ENCODE measurements at places on chromosomes 2 and 18.

DNA sequence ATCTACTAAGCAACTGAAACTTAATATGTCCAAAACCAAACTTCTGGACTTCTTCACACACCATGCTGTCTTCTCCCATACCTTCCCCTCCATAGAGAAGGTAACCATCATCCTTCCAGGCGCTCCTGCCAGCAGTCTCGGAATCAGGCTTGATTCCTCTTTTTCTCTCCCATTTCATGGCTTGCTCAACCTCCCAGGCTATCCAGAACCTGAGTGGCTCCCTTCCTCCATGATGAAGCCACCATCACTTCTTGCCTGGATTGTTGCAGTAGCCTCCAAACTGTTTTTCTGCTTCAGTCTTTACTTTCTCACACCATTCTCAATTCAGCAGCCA lies 40.1 kb upstream of the NDUFV2 start:
- DNase-seq, result no peak

DNA sequence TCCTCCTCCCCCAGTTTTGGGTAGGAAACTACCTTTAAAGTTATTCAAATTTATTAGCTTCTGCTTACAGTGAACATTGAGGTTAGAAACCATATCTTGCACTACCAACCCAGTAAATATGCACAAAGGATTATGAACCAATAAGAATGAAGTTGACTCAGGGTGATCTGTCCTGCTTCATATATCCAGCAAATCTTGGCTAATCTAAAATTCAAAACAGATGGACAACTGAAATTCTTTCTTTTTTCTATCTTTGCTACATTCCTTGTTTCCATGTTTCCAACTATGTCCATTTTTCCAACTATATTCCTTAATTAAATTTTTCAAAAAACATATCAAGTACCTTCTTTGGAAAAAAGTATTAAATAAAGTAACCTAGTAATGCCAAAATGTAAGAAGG lies 149.3 kb downstream of the FAM124B start:
- DNase-seq, result no peak

DNA sequence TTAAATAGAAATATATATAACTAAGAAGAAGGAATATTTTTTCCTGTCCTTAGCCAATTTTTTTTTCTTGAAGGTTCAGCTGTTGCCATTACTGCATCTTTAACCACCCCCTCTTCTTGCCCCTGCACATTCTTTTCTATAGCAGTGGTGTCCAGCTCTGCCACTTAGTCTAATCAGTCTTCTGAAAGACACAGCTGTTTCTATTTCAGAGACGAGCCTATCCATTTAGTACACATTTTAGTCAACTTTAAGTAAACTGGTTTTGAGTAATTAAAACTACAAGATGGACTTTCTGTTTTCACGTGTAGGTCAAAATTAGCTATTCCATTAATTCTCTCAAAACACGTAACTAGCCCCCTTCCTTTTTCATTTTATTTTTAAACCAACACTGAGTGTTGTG lies 21.0 kb downstream of the SPOPL start:
- no peak for DNase-seq

GRCh38 chr2:10780491-10780820 lies 32.1 kb downstream of the PDIA6 start:
- DNase-seq, result no peak

- DNase-seq, result no peak
Measured at GRCh38 chr2:59196491-59196890, 955.4 kb upstream of the FANCL start.

DNA sequence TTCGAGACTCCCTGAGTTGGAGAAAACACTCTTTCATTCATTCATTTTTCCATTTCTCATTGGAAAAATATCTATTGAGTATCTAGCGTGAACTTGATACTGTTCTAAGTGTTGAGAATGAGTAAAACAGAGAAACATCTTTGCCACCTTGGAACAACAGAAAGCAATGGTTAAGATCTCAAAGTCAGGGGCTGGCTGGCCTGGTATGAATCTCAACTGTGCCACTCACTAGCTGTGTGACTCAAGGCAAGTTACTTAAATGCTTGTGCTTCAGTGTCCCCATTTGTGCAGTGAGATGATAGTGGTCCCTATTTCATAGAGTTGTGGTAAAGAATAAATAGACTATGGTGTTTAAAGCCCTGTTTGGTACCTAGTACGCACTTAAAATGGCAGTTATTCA lies 415.2 kb downstream of the NBAS start:
- no peak for DNase-seq

- DNase-seq, result no peak
Measured at GRCh38 chr18:75133721-75134610, 75.0 kb downstream of the PTGR3 start.

GRCh38 chr2:159497847-159498246 lies 118.5 kb downstream of the BAZ2B start:
- DNase-seq, result peak; percentile 13

DNA sequence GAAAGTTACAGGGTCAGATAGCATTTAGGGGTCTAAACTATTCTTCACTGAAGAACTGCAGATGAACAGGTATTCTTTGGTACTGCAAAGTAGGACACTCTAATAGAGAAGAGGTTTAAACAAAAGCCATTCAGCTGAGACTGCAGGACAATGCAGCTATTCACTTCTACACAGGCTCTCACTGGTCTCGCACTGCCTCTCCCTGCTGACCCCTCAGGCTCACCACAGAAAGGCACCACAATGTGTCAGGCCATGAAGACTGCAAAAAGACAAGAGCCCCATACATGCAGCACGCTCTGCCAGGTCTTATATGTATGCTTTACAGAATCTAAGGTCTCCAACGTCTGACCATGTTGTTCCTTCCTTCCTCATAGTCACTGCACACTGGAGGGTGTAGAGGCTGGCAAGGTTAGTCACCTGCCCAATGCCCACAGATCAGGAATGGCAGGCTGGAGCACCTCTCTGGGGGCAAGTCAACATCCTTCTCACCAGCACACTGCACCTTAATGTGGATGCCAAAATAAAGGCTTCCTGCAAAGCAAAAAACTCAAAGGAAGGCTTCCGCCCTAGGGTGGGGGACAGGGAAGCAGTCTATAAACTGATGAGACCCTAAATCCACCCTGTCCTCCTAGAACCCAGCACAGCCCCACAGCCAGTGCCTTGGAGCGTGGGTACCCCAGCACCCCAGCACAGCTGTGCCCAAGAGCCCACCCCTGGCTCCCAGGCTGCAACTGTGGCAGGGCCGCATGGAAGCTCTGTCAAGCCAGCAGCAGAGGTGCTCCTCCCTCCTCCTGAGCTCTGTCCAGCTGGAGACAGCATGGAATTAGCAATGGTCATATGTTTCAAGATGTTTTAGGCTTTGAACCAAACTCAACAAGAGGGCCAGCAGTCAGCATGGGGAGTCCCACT lies 10.7 kb upstream of the RNU4ATAC start:
- no peak for DNase-seq

DNA sequence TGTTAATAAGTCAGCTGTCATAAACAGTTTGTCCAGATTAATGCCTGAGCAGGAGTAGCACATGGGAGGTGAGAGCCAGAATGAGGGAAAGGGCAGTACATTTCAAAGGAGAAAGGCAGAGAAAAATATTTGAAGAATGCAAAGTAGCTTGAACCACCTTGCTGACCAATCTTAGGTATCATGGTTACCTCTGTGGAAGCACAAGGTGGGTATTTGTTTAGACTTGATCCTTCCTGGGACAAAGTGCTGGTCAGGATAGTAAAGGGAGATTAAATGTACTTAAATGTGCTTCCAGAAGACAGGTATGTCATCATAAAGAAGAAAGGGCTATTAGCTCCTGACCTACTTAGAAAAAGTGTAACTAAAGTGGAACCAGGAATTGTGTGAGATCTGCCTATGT lies 105.0 kb downstream of the LRRTM1 start:
- DNase-seq, result no peak

DNA sequence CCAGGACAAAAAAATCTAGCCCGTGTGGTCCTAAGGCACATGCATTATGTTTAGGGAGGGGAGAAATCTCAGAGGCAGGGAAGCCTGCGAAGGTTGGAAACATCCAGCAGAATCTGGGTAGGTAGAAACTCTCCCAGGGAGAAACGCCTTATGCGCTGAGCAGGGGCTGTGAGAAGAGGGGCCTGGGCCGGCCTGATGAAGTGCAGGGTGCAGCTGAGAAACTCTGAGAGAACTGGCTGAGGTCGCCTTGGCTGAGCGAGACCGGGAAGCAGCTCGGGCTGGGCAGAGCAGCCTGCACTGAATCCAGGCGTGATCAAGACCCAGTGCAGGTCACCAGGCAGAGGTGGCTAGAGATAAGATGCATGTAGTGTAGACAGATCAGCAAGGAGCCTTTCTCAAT lies 15.1 kb downstream of the CHMP1B start:
- no peak for DNase-seq

GRCh38 chr18:5447442-5447841 lies 96.4 kb downstream of the EPB41L3 start:
- no peak for DNase-seq

GRCh38 chr2:6264198-6264597 lies 572.0 kb downstream of the SOX11 start:
- no peak for DNase-seq

GRCh38 chr2:207844648-207845047 lies 74.9 kb upstream of the FZD5 start:
- DNase-seq, result no peak

DNA sequence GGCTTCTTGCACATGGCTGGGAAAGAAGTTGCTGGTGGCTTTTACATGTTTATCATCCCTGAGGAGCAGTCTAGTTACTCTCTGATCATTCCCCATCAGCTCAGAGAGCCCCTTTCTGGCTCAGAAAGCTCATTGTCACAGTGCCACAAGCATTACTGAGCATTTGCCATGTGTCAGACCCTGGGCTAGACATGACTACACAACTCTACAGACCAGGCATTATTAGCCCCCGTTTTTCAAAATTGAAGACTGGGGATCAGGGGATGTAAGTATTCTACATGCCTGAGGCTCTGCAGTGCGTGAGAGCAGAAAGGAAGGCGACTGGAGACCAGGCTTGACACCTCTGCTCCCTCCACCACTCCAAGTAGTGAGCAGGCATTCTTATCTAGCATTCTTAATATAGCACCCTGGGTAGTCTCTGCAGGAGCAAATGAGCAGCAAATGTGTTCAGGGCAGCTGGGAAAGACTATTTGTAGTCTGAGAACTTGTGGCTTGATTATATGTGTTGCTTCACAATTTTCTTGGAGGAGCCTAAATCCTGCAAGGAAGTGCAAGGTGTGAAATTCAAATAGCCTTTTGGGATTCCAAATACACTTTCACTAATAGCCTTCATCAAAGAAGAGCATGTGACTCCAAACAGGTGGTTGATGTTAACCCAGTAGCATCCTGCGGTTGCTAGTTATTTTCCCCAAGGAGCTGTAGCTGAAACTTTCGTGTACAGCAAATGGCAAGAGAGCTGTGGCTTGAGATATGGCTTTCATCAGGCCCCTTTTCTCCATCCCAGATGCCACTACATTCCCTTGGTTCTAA lies 143.2 kb downstream of the DDX1 start:
- DNase-seq, result no peak

GRCh38 chr2:236221798-236222197 lies 42.4 kb downstream of the ASB18 start:
- DNase-seq, result no peak

DNA sequence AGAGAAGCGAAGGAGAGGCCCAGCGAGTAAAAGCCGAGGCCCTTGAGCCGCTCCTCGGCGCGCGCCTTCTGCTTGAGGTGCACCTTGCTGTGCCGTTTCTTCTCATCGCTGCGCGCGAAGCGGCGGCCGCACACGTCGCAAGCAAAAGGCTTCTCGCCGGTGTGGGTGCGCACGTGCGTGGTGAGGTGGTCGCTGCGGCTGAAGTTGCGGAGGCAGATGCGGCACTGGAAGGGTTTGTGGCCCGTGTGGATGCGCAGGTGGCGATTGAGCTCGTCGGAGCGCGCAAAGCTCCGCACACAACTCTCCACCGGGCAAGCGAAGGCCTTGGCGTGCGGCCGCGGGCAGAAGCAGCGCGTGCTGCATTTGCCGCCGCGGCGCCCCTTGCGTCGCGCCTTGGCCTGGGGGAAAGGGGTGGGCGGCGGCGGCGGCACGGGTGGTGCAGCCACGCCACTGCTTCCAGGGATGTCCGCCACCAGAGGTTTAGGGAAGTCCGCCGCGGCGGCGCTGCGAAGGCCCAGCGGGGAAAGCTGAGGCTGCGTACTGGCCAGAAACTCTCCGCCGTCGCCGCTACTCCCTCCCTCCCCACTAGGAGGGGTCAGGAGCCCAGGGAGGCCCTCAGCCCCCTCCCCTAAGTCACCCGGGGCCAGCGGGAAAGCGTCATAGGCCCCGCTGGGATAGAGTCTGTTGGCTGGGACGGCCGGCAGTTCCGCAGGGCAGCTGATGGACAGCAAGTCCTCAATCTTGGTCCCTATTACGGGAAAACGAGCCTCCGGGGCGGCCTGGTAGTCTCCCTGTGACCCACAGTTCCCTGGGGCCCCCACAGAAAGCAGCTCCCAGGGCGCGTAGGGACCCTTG lies 1.7 kb downstream of the EGR4 start:
- peak; percentile 21 for DNase-seq

GRCh38 chr18:80106482-80107051 lies 2.5 kb upstream of the ADNP2 start:
- DNase-seq, result no peak

- no peak for DNase-seq
Measured at GRCh38 chr18:55878224-55878623, 290.2 kb upstream of the TCF4 start.

- no peak for DNase-seq
Measured at GRCh38 chr18:58247363-58247834, 203.4 kb downstream of the NEDD4L start.

DNA sequence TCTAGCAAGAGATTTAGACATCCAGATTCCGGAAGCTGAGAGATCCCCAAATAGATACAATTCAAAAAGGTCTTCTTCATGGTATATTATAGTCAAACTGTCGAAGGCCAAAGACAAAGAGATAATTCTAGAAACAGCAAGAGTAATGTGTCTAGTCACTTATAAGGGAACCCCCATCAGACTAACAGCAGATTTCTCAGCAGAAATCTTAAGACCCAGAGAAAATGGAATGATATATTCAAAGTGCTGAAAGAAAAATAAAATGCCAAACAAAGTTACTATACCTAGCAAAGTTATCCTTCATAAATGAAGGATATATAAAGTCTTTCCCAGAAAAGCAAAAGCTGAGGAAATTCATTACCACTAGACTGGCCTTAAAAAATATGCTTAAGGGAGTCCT lies 36.1 kb upstream of the PAX3 start:
- no peak for DNase-seq

GRCh38 chr2:17879137-17879912 lies 858 bp downstream of the KCNS3 start:
- peak; percentile 75 for DNase-seq

GRCh38 chr18:60279391-60279790 lies 93.2 kb downstream of the MC4R start:
- no peak for DNase-seq

DNA sequence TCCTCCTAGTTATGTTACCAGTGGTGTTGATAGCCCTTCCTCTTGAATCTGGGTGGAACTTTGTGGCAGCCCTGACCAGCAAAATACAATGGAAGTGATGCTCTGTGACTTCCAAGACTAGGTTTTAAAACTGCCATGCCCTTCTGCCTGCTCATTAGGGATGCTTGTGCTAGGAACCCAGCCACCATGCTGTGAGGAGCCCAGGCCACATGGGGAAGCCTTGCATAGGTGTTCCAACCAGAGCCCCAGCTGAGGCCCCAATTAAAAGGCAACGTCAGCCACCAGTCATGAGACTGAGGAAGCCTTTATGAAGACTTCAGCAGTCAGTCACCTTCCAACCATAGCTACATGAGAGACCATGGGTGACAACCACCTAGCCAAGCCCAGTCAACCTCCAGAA lies 14.0 kb upstream of the MAPRE2 start:
- no peak for DNase-seq

Data from NCI-H1105 treated with DMSO at 0.1 percent for 48 hours (cell line).